Activated CD4-positive, alpha-beta T cell treated with anti-CD3 and anti-CD28 coated beads for 48 hours (primary cell): ENCODE measurements at places on chromosomes 13 and 19.

DNA sequence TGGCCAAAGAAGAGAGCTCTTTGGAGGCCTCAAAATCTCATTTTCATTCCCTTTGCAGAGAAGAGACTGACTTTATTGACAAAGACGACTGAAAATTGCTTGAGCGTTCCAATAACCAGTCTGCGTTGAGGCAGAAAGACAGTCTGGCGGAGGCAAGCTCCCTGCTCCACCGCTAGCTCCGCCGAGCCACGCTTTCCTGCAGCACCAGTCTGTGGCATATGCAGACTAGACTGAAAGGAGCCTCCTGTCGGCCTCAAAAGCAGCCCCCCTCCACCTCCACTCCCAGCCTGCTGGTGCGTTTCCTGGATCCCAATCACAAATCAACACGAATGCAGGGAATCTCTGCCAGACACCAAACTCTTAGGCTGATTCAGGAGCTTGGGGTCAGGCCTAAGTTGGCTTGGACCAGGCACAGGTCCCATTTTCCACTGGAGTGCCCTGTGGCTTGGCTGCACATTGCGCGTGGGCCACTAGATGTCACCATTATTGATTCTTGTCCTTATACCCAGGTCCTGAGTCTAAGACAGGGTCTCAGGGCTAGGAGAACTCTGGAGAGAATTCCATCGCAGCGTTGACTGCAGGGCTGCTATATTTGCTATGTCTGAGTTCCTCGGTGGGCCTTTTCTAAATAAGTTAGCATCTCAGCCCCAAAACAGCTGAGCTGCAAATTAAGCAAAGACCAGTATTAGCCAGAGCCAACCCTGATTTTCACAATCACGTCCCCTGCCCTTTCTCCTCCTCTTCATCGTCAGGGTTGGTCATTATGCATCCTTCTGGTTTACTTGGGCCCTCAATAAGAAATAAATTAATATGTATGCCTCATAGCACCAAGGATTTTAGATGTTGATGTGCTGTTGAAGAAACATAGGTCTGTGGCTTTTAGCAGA is 5.2 kb upstream of the ZNF507 start:
- DNase-seq = peak; percentile 64

DNA sequence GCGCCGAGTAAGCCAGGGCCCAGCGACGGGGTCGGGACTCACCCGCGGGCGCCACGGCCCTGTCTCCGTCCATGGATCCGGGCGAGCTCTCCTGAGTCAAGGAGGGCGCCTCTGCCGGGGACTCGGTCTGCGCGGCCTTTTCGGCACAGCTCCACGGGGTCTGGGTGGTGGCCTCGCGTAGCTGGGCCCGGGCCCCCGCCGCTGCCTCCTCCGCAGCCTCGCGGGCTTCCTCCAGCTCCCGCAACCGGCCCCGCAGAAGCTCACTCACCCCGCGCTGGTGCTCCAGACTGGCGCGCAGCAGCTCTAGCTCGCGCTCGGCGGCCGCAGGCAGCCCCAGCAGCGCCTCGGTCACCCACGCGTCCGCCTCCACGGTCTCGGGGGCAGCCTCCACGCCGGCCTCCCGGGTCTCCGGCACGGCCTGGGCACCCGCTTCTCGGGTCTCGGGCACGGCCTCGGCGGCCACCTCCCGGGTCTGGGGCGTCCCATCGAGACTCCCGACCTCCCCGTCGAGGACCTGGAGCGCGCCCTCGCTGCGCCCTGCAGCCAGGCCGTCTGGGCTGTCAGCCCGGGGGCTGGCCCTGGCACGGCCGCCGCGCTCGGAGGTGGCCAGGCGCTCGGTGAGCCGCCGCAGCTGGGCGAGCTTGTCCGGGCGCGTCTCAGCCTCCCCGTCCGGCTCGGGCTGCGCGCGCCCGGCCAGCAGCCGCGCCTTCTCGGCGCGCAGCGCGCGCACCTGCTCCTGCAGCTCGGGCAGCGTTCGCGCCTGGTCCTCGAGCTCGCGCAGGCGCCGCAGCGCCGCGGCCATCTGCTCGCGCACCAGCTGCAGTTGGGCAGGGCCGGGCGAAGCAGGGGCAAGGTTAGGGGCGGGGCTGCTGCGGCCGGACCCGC is 8.4 kb downstream of the KANK3 start:
- peak; percentile 60 for DNase-seq

DNA sequence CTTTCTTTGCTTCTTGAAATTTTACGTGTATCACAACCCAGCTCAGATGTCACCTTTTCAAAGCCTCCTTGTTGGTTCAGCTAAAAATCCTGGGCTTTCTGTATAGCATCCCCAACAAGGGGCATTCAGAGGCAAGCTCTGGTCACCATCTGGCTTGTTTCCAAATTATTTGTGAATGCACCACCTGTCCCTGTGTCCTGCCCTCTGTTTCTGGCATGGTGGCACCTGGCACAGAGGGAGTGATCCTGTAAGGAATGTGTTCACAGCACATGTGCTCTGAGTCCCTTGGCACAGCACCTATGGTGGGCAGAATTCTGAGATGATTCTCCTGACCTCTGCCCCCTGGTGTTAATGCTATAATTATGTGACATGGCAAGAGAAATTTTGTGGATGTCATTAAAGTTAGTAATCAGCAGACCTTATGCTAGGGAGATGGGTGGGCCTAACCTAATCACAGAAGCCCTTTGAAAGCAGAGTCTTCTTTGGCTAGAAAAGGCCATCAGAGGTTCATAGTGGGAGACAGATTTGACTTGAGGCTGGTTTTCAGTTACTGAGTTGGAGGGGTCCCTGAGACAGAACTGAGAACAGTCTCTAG is 76.3 kb downstream of the ZNF429 start:
- no peak for DNase-seq

- DNase-seq = no peak
These were observed 33.2 kb upstream of the CEACAM8 start for GRCh38 chr19:42627916-42628315.

- DNase-seq = no peak
These were observed 32.3 kb downstream of the UGGT2 start for GRCh38 chr13:96020931-96021330.

- no peak for DNase-seq
These were observed 52.5 kb downstream of the KLF5 start for GRCh38 chr13:73111331-73111730.

- no peak for DNase-seq
These were observed 29.4 kb upstream of the GTF3A start for GRCh38 chr13:27395007-27395510.

GRCh38 chr13:96216543-96216942 is 126.6 kb downstream of the HS6ST3 start:
- no peak for DNase-seq

DNA sequence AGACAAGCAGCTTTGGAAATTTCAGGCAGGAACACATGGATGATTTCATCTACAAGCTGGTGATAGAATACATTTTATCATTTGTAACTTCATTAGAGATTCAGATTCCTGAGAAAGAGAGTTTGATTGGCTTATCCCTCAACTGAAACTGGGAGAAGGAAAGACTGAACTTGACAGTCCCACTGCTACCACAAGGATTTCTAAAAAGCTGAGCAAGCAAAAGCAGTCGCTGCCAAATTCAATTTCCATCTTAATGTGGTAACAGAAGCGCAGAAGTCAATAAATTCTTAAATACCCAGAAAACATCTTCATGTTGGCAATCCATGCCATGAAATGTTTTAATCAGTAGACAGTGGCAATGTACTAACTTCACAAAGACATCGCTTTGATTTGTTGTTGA is 172.1 kb upstream of the DACH1 start:
- DNase-seq = no peak

DNA sequence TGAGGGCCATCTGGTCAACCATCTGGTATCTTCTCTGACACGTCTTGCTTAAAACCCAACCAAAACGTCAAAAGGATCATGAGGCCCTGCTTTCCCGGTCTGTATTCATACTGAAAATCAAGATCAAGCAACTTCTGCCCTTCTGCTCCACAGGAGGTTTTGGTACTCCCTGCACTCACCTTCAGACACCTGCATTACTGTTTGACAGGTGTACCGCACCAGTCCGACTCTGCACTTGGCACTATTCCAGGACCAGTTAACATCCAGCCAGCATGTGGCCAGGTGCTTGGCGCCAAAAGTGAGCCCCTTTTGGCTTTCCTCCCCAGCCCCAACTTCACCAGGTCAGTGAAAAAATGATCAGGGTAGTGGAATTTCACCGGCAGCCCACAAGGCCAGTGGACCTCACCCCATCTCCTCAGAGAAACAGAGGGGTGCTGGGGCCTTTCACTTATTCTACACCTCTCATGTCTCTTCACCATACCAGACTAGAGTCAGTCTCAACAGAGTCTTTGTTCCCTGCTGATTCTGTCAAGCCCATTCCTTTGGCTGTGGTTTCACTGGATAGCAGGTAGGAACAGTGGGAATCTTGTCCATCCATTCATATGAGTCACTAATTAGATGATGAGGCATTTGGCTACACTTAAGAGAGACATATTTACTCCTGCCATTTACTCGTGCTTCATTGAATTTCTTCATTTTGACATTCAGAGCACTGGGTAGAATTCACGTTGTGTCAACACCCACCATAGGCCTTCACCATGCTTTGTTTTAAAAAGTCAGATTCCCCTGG is 85.3 kb downstream of the ZNF726 start:
- DNase-seq = no peak

- no peak for DNase-seq
These were observed 72.3 kb upstream of the UQCRFS1 start for GRCh38 chr19:29285187-29285687.

DNA sequence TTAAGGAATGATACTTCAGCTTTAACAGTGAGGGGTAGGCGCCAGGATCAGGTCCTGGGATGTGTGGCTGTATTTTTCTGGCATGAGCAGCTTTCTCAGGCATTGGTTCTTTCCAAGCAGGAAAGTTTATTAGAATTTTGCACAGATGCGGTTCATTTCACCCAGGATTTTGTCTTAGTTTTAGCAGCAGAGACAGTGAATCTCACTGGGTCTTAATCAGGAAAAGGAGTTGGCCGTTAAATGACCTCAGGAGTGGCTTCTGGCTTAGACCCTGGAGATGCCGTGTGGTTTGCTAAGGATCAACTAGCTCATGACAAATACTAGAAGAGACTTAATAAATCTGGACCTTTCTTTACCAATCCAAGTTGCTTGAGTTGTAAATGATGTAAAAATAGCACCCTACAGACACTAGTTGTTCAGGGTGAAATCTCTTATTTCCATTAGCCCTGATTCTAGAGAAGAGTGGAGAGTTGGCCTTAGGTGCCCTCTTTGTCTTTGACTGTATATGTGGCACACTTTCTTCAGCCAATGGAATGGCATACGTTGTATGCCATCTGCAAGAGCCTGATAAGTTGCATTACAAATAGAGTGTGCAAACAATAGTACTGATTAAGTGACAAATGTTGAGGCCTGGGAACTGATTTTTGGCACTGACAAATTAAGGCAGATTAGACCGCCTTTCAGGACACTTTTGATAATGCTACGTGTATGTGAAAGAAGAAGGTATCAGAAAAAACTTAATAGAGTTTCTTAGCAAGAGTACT is 34.0 kb downstream of the LRCH1 start:
- DNase-seq = no peak

DNA sequence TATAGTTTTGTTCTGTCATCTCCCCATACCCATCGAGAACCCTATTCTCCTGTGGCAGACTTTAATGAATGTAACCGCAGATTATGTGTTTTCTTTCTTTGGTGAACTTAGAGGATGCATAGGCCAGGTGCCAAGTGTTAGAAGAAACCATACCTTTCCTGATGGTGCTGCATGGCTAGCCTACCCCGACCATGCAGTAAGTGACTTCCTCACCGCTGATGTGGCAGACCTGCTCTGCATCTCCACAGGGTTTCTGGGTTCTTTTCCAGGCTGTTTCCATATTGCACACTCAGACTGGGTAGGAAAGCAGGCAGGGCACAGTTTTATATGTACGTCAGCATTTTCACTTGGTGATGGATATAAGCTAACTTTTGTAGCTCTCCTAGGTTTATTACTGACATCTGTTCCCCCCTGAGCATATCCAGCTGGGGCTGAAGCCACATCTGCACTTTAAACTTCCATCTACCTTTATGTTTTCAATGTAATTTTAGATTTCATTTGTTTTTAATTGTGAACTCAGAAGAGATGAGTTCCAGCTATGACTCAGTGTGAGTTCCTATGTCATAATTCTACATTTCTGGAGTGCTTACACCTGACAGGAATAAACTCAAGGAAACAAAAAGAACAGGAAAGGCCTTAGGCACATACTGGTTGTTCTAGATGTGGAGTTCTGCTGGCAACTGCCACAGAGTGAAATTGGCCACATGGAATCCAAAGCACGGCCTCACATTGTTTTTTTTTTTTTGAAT is 42.3 kb downstream of the LRCH1 start:
- no peak for DNase-seq

- DNase-seq = no peak
These were observed 1779.2 kb upstream of the MIR17HG start for GRCh38 chr13:89568276-89568675.
